ENCODE measurements at places on chromosomes 5 and 9. TPM values are rescaled to one million over a fixed set of nuclear protein-coding genes. Genes with fewer than 3 reads are reported as not detected.

DNA sequence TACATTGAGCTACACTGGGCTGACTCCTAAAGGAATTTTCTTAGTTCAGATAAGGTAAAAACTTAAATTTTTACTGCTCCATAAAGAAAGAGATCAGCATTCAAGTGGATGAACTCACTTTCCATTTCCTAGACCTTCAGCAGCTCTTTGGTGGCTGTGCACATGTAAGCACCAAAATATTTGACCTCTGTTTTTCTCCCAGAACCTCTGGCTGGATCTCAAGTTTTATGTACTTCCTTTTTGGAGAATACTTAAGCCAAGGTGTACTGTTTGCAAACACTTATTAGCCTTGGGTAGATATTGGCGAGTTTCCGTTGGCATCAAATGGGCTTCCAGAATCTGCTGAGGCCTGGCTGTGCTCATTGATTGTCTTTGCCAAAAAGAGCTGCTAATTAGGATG, 10.3 kb downstream of the TNC start:
- no peak for DNase-seq

DNA sequence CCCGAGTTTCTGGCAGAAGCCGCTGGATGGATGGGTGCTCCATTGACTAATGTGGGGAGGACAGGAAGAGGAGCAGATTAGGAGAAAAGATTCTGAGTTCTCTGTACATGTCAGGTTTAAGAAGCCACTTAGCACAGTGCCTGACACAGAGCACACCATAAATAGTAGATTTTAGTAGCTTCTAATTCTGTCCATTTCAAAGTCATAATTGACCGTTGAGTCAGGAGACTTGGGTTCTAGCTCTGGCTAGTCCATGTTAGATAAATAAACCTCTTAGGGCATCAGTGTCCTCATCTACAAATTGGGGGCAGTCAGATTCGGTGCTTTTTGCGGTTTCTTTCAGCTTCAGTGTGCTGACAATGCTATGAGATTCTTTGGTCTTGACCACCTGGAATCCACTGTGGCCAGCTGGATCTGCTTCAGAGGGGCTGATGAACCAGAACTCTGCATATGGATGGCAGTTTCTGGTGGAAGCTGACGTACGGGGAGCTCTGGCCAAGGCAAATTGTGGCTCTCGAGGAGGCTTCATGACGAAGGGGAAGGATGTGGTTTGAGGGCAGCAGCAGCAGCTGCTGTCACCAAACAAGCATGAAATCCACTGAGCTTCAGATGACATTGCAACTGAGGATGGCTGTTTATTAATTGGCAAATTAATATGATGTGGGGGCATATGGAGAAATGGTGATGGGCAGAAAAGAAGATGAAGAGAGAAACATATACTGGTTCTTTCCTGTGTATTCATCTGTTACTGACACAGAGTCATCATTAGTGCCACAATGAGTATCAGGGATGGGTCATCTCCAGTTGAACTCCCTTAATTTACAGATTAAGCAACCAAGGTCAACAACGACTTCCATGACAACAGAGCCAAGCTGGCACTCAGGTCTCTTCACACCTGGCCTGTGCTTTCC, 134.4 kb downstream of the AOPEP start:
- no peak for DNase-seq

The C5orf34 gene
- total RNA-seq: 1.2 TPM

DNA sequence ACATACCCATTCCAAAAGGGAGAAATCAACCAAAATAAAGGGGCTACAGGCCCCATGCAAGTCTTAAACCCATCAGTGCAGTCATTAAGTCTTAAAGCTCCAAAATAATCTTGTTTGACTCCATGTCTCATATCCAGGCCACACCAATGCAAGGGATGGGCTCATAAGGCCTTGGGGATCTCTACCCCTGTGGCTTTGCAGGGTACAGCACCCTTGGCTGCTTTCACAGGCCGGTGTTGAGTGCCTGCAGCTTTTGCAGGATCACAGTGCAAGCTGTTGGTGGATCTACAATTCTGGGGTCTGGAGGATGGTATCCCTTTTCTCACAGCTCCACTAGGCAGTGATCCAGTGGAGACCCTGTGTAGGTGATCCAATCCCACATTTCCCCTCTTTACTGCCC, 5.0 kb upstream of the SPINK14 start:
- DNase-seq: no peak

DNA sequence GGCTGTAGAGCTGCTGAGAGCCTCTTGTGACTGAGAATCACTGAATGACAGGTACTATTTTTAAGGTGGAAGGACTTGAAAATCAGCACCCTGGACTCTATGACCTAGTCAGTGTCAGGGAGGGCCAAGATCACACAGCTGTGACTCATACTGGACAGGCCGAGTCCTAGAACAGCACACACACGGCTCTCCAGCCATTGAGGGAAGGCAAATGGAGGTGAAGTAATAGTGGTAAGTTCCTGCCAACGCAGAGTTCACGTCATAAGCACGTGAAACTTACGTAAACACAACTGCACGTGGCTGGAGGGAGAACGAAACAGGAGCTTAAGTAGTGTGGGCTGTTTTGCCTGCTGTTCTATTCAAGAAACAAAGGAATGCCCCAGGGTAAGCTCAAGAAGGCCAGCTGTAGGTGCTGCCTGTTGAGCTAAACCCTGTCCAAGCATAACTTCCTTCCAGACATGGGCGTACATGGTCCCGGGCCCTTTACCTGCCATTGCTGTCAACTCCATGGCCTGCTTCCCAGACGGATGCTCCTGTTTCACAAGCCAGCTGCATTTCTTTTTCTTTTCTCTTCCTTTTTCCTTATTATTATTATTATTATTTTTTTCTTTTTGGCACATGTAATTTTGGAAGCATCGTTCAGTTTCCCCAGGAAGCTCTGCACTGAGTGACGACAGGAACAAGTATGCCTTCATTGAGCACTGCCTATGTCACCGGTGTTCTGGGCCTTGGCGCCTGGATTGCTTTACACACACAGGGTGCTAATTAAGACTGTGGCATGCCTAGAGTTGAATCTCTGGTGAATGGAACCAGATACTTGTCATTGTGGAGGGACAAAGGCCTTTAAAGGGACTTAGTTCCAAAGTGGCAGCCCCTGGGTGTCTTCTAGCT, 10.2 kb upstream of the LCP2 start:
- peak; percentile 51 for DNase-seq

- DNase-seq: no peak
Observed at GRCh38 chr9:129581505-129582189, 39.3 kb downstream of the C9orf50 start.

The EIF4E1B gene
- not detected for total RNA-seq

The ANKRD31 gene
- 0.55 TPM for total RNA-seq

GRCh38 chr9:21465859-21466518, 16.1 kb downstream of the IFNE start:
- DNase-seq: no peak

- DNase-seq: no peak
Observed at GRCh38 chr5:81516091-81516490, 122.2 kb upstream of the ACOT12 start.

The TLX3 gene
- not detected for total RNA-seq

- peak; percentile 42 for DNase-seq
Observed at GRCh38 chr9:82961504-82962125, 101.3 kb downstream of the RASEF start.

GRCh38 chr5:149301744-149302380, 30.2 kb downstream of the AFAP1L1 start:
- no peak for DNase-seq

GRCh38 chr5:121257621-121258020, 594.1 kb upstream of the FTMT start:
- DNase-seq: no peak

The TMEM8B gene
- 14.7 TPM for total RNA-seq

- DNase-seq: no peak
Observed at GRCh38 chr5:181215997-181216989, 6.8 kb upstream of the TRIM41 start.

GRCh38 chr9:81993656-81994055, 5.1 kb downstream of the SPATA31D1 start:
- DNase-seq: no peak

GRCh38 chr5:116355819-116356601, 218.6 kb downstream of the SEMA6A start:
- DNase-seq: no peak

DNA sequence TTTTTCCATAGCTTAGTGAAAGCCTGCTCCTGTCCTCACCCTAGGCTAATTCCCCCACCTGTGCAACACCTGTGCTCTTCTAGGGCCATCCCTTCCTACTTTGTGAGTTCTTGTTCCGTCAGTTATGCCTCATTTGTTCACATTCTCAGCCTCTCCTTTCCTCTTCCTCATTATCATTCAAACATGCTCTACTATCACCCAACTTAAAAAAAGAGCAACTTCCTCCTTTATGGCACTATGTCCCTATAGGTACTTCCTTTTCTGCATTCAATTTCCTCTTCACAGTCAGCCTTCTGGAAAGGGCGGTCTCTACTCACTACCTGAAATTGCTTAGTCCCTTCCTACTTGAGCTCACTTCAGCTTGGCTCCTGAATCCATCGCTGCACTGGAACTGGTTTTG, 111.8 kb upstream of the LHFPL2 start:
- no peak for DNase-seq

DNA sequence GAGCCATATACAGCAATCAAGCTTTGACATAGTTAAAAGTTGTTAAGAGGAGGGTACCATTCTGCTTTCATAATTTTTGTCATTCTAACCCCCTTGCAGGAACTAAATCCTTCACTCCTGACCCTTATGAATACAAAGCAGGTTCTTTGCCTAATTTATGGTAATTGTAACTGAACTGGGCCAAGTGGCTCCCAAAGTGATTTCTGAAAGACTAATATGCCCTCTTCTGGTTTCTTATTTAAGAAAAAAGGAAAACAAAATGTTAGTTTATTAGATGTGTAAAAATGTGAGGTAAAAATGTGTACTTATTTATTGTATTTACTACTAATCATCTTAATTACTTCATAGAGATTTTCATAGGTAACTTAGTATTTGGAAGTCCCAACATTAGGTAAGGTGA, 268.5 kb downstream of the BNC2 start:
- DNase-seq: no peak

The MYOZ3 gene
- 2.0 TPM for total RNA-seq

DNA sequence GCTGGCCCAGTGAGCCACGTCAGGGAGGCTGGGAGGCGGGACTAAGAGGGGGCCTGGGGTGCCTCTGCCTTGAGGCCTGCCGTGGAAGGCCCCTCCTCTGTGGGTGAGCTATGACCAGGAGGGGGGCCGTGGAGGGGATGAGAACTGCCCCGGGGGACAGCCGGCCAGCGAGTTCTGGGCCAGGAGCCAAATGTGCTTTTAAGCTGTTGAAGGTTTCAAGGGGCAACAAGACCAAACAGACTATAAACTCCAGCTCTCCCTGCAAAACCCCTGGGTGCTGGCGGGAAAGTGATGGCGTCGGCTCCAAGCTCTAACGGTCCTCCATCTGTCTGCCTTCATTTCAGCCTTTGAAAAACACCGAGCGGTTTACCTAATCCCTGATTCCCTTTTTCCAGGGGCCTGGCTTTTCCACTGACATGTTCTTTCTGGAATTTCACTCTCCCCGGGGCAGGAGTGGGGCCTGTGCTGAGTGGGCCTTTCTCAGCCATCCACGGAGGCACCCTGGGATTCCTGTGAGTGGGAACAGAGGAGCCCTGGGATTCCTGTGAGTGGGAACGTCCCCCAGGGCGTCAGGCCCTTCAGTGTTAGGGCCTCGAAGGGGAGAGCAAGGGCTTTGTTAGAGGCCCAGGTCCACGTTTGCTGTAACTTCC, 65.6 kb downstream of the COL5A1 start:
- DNase-seq: peak; percentile 90

DNA sequence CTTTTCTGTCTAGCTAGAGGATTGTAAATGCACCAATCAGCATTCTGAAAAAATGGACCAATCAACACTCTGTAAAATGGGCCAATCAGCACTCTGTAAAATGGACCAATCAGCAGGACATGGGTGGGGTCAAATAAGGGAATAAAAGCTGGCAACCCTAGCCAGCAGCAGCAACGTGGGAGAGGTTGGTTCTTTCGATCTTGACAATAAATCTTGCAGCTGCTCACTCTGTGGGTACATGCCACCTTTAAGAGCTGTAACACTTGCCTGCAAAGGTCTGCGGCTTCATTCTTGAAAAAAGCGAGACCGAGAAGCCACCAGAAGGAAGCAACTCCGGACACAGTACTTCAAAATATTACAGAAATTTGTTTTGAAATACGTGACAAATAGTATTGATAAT, 424.6 kb upstream of the CDH9 start:
- DNase-seq: no peak

DNA sequence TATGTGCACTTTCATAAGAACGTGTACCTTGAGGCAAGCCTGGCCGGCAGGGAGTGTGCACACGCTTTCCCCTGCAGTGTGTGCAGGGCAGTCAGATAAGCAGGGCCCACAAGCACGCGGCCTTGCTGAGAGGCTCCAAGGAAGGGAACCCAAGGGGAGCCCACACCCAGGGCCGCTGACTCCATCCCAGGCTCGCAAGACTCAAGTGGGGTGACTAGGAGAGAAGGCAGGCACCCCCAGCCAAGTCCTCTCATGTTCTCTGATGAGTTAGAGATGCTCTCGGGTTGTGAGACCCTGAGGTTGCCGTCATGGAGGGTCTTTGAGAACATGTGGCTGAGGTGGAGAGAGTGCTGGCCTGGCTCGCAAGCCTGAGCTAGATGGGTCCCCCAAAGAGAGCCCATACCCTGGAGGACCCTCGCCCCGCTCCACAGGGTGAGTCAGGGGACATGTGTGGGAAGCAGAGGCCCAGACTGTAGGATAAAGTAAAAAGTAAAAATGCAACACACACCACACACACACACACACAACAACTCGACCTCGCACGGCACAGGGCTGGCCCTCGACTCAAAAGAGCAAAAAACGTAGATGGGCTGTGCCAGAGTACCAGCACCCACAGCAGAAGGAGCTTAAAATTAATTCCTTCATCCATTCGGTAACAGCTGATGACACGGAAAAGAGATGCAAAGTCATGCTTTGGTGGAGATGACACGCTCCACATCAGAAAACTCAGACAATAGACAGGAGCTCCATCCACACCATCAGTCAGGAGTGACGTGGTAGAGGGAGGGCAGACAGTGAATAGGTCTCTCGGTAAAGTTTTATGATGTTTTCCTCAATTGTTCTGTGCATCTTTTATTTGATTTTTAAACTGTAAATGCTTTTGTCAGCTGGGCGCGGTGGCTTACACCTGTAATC, 54.8 kb upstream of the NKD2 start:
- no peak for DNase-seq

The CDKN2B-AS1 gene
- 0.51 TPM for total RNA-seq

- peak; percentile 23 for DNase-seq
Observed at GRCh38 chr9:137630126-137630525, 11.3 kb downstream of the EHMT1 start.

DNA sequence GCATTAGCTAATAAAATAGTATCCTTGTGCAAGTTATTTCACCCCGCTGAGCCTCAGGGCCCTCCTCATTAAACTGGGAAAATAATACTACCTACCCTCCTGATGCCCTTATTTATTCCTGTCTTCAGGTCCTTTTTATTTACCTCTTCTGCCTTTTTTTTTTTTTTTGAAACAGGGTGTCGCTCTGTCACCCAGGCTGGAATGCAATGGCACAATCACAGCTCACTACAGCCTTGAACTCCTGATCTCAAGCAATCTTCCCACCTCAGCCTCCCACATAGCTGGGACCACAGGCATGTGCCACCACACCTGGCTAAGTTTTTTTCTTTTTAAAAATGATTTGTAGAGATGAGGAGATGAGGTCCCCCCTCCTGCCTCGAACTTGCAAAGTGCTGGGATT, 20.9 kb downstream of the HBEGF start:
- DNase-seq: no peak

GRCh38 chr9:133456409-133456808, 3.4 kb upstream of the CACFD1 start:
- DNase-seq: no peak

GRCh38 chr5:1035421-1036405, 27.1 kb downstream of the NKD2 start:
- no peak for DNase-seq

The HK3 gene
- 1.9 TPM for total RNA-seq

- no peak for DNase-seq
Observed at GRCh38 chr9:126371007-126371870, 44.6 kb downstream of the MVB12B start.

The ST8SIA4 gene
- 2.7 TPM for total RNA-seq
